ENCODE measurements at places on chromosomes 7 and 10. TPM values are rescaled to one million over a fixed set of nuclear protein-coding genes. Genes with fewer than 3 reads are reported as not detected.

DNA sequence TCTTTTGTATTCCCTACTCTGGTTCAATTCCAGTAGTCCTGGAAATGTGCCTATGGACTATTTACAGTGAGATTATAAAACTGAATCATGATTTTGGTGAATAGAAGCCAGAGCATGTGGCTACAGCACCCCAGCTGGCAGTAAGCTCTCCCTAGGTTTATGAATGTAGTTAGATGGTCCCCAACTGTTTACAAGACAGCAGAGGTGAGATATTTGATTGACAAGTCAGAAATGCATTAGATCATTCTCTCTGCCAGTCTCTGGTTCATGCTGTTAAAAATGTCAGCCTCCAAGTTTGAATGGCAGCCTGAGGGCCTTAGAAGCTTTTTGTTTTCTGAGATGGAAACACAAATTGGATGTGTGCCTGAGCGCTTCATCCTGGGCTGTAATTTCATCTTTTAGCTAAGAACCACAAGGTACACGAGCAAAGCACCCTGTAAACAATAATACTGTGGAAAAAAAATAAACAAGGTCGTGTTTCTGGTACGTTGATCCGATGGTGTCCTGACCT is 85.0 kb downstream of the BTRC start:
- no peak for DNase-seq

DNA sequence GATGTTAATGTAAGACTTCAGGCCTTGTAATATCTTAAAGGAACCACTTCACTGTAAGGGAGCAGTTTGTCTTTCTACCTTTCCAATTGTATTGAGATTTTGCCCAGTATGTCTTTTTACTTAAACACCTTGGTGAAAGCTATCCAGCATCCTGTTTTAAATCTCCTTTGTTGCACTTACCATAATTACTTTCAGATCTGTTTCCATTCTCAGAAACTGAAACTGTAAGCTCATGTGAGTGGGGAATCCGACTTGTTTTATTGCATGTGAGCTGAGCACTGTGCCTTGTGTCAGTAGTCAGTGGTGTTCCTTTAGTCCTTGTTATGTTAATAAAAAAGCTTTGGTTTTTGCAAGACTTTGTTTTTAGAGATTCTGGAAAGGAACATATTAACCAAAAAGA is 42.2 kb downstream of the BMPR1A start:
- no peak for DNase-seq

DNA sequence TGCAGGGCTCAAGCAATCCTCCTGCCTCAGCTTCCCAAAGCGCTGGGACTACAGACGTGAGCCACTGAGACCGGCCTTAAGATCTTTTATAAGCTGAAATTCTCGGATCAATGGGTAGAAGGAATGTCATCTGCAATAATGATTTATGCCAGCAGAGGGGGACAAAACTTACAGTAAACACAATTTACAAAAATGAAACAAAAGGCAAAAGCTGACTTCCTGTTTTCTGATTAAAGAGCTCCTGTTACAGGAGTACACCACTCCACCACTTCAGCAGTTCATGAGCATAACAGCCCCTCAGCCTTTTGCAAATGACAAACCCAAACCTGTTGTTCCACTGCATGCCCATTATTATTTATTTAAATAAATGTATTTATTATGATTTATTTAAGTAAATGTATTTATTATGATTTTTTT is 88.5 kb upstream of the ATP6V0A4 start:
- DNase-seq = peak; percentile 68

- no peak for DNase-seq
These were observed 40.8 kb downstream of the CPED1 start for GRCh38 chr7:121029302-121029701.

DNA sequence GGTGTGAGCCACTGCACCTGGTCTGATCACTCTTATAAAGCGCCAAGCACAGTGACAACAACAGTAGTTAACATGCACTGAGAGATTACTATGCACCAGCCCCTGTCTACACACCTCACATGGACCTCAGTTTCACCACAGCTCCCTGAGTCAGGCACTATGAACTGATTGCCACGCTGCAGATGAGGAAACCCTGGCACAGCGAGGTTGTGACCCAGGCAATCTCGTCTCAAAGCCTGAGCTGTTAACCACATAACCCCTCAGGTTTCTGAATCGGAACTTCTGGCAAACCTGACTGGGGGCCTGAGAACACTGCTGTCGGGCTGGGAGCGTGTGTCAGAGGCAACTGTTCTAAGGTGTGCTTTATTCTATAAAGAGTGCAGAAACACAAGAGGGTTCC is 150.8 kb downstream of the RNF216 start:
- peak; percentile 79 for DNase-seq

- no peak for DNase-seq
These were observed 1.8 kb upstream of the PAOX start for GRCh38 chr10:133377025-133377817.

- no peak for DNase-seq
These were observed 416.2 kb upstream of the NFE2L3 start for GRCh38 chr7:25735674-25736242.

Gene AKR1D1
- not detected for total RNA-seq

Gene KAZALD1
- 1.9 TPM for total RNA-seq

- DNase-seq = no peak
These were observed 49.8 kb downstream of the EPDR1 start for GRCh38 chr7:37970211-37970610.

DNA sequence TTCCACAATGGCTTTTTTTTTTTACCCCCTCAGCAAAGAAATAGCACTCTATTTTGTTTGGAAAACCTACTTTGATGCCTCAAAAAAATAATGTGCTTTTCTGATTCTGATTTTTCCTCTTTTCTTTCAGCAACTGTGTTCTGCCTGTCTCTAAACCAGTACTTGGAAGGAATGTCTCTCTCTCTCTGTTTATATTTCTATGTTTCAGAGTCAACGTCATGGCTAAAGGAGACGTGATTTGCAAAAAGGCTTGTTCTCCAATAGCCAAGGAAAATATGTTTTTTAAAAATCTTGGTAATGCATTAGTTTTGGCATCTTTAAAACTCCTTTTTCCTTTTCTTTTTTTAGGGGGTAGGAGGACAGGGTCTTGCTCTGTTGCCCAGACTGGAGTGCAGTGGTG is 56.0 kb upstream of the SDK1 start:
- DNase-seq = no peak

- DNase-seq = no peak
These were observed 236.1 kb downstream of the PTPRN2 start for GRCh38 chr7:158351481-158351880.

GRCh38 chr10:133127291-133128125 is 32.5 kb upstream of the KNDC1 start:
- no peak for DNase-seq

Gene THSD7A
- total RNA-seq = 0.75 TPM

DNA sequence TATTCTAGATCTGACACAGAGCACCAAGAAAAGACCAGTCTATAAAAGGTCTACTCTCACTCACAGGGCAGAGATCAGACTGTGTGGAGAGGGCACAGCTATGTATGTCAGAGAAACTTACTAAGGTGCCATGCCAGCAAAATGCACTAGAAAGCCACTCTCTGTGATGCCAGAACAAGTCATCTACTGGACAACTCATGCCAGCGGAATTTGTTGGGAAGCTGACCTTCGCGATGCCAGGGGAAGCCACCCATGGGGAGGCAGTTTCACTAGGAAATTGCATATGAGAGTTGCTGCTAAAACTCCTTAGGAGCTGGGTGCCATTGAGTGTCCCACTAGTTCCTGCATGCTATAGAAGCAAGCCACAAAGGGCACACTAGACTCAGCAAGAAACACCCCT is 58.5 kb downstream of the MICU1 start:
- no peak for DNase-seq

Gene AKR1C8
- total RNA-seq = 0.38 TPM

- DNase-seq = no peak
These were observed 268.2 kb downstream of the PTEN start for GRCh38 chr10:88131511-88132139.

GRCh38 chr10:117544004-117544701 is 1.6 kb downstream of the EMX2 start:
- DNase-seq = no peak

- no peak for DNase-seq
These were observed 5.9 kb downstream of the ADAMTS14 start for GRCh38 chr10:70678250-70678635.

Gene RSPH10B
- 0.64 TPM for total RNA-seq

Gene PRLHR
- total RNA-seq = not detected

DNA sequence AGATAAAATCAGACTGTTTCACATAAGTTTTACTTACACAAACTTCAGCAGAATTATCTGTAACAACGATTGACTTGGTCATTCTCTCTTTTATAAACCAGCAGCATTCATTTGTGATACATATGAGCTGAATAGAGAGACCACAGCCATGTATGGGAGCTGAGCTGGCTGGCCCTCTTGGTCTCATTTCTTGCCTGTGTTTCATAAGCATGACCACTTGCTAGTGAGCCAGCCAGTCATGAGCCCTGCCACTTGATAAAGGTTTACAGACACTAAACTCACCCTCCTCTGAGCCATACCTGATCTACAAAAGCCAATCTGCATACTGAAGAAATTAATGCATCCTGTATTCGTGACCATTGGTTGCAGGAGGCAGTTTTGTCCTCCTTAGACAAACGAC is 82.1 kb downstream of the PKD1L1 start:
- DNase-seq = no peak

- DNase-seq = no peak
These were observed 1050.0 kb upstream of the GHITM start for GRCh38 chr10:83089335-83089734.

Gene ADRB1
- total RNA-seq = 1.6 TPM

Gene PRDX3
- 137 TPM for total RNA-seq

Gene SLC13A1
- not detected for total RNA-seq

- DNase-seq = peak; percentile 81
These were observed at the start of gene EPHB6 for GRCh38 chr7:142854372-142855113. Gene EPHB6, plus strand, starts transcription at chr7:142855076. Its CDS starts 8,152 bp downstream, at chr7:142863228.

DNA sequence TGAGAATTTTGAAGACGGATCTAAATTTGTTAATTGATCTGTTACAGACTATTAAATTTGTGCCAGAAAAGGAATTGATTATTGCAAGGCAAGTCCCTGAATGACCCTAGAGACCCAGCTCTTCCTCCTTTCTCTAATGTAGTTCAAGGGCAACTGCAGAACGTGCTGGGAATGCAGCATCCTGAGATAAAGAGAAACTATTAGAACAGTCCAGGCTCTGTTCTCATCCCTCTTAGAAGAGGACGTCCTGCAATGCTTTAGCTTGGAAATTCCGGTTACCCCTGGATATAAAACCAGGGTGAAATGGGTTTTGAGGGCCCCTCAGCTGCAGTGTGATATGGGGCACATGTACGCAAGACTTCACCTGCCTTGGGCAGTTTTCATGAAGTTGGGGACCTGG is 67.3 kb downstream of the PTN start:
- DNase-seq = no peak

DNA sequence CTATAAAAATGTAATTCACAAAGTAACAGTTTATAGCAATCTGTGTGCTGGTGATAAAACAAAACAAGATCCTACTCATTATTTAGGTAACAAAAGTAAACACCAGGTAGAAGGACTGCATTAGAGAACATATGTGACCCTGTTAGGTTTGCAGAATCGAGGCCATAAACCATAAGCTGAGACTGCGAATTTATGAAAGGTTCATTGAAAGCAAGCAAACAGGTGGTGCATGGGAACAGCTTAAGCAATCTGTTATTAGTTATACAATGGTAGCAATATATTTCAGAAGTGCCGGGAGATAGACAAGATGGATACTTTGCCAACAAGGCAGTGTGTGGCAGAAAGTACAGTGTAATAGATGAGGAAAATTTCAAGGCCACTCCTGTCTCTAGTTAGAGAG is 23.5 kb upstream of the FAM133B start:
- no peak for DNase-seq

GRCh38 chr10:4867520-4868356 is 41.7 kb downstream of the AKR1E2 start:
- no peak for DNase-seq

GRCh38 chr10:20596911-20597310 is 300.2 kb downstream of the NEBL start:
- no peak for DNase-seq

Gene NPS
- total RNA-seq = not detected

DNA sequence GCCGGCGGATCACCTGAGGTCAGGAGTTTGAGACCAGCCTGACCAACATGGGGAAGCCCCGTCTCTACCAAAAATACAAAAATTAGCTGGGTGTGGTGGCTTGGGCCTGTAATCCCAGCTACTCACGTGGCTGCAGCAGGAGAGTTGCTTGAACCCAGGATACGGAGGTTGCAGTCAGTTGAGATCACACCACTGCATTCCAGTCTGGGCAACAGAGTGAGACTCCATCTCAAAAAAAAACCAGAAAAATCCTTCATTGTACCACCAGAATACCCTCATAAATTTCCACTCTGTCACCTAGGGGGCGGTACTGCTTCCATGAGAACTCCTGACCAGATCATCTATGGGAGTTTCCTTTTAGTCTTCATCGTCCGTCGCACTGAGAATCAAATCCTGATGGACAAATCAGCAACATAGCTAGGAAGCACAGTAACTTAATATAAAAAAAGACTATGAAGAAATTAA is 225.8 kb upstream of the KLF14 start:
- DNase-seq = no peak

DNA sequence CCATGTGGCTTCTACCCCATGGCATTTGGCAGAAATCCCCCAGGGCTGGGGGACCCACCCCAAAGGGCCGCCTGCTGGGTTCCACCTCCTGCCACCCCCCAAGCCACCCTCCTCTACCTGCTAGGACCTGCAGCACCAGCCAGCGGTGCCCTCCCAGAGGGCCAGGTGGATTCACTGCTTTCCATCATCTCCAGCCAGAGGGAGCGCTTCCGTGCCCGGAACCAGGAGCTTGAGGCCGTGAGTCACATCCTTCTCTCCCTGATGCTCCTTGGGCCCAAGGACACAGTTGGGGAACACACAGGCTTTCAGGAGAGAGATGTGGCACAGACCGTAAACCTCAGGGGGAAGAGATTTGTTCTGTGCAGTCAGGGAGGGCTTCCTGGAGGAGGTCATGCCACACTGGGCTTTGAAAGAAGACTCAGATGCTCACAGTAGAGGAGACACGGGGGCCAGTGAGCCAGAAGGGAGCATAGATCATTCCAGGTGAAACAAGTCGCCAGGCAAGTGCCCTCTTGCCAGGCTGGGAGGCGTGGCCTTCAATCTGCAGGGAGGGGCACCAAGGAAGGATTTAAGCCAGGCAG is 11.5 kb upstream of the SH2B2 start:
- no peak for DNase-seq

GRCh38 chr7:81467964-81468363 is 301.9 kb downstream of the HGF start:
- DNase-seq = no peak
